ENCODE measurements at places on chromosomes 6 and 20.
A peak's percentile ranks its signal among the peaks of the same experiment; 100 is the strongest.

DNA sequence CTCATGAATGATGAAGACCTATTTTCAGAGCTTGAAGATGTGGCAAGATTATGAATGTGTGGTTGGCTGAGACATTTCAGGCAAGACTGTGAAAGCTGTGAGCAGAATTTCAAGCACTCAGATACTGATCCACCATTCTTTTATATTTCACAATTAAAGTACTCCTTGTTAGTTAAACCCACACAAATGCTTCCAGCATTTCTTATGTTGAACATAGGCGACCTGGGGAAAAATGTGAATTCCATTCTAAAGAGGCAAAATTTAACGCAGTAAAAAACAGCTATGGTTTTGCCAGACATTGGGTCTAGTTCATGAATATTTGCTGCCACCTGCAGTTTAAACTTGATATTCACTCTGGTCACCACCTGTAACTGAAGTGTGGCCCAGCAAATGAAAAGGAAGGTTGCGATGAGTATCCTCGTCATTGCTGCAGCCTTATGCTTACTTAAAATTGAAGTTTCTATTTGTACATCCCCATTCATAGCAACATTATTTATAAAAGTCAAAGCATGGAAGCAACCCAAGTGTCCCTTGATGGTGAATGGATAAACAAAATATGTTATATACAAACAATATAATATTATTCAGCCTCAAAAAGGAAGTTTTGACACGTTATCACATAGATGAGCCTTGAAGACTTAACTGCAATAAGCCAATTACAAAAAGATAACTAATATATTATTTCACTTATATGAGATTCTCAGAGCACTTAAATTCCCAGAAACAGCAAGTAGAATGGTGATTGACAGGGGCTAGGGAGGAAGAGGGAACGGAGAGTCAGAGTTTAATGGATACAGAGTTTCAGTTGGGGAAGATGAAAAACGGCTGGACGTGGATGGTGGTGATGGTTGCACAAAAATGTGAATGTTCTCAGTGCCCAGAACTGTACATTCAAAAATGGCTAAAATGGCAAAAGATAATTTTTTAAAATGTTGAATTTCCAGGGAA is 32.4 kb upstream of the FAM184A start:
- no peak for DNase-seq

DNA sequence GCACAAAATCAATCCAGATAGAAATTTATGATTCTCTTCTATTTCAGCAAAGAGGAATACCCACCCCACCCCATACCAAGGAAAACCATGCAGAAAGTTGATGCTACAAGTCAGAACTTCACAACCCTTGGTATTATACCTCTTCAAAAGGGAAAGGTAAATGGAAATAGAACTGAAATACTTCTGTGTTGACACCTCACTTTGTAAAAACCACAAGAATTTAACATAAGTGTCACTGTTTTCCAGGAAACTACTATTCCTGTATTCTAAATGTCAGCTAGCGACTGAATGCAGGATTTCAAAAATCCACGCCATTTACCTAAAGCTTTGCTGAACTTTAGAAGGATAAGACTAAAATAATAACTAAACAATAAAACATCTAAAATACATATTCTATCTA is 3.6 kb downstream of the CPNE1 start:
- no peak for DNase-seq

DNA sequence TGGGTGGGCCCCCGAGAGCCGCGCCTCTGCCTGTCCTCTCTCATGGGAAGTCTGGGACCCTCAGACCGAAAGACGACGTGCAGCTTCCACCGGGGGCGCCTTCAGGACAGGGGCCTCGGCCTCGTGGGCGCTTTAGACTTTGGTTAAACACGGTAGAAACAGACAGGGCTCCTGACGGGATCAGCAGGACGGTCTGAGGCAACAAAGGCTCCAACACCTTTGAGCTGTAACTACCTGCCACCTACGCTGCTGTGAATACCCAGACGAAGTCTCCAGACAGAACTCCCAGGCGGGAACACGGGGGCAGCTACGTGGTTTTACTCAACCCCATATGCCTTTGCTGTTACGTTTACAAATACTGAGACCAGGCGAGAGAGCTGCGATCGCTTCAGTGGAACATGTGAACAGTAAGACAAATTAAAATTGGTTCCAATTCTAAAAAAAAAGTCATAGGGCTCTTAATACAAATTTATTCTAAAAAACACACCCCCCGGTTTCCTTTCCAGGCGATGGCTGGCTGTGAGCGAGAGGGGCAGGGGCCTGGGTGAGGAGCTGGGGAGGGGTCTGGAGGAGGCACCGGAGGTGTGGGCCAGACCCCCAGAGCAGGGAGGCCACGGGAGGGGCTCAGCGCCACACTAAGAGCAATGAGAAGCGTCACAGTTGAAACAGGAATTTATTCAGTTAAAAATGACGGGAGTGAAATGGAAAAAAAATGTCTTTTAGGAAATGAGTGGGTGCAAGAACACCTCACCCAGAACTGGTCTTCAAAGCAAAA is 453.2 kb downstream of the QKI start:
- DNase-seq: no peak

DNA sequence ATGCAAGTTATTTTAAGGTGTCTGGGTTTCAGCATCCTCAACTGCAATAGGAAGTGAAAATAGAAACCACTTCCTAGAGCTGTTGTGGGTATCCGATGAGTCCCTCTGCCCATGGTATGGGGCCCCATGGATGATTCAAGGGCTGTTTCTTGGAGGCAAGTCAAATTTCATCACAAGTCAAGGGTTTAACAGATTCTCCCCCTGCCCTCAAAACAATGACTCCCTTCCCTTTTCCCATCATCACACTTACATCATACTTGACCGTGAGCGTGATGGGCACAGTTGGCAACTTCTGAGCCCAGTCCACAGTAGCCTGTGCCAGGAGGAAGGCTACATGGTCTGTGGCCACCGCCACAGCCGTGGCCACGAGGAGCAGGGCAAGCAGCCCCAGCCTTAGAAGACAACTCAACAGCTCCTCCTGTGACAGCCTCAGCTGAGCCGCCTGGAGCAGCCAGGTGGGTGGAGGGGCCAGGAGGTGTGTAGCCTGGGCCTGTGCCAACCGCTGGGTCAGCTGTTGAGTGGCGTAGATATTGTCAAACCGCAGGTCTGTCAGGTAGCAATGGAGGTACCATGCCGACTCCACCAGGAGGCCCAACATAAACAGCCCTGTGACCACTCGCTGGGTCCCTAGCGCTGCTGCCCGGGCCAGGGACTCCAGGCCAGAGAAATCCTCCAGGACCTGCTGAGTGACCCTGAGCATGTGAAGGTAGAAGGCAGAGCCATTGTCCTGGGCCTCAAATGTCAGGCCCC is 5.2 kb downstream of the OCSTAMP start:
- DNase-seq: peak; percentile 12

DNA sequence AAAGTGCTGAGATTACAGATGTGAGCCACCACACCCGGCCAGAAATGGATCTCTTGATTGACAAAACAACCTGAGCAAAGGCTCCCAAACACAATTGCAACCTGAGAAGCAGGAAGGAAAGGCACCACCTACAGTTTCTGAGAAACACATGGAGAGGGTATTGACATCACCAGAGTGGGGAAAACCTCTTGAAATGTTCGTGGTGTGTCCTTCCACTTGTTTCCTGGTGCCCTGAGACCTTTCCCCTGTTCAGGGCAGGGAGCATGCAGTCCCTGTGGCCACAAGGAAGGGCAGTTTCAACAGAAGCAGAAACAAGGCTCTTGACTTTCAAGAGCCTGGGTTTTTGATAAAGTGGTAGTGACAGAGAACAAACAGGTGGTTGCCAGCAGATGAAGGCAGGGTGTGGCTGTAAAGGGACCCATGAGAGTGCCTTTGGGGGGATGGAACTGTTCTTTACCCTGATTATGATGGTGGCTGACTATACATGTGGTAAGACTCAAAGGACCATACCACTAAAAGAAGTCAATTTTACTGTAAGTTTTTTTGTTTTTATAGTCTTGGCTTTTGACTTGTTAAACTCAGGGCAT is 3.2 kb upstream of the BPIFA1 start:
- DNase-seq: no peak

GRCh38 chr6:127298475-127298874 is 31.8 kb downstream of the RNF146 start:
- no peak for DNase-seq

- no peak for DNase-seq
Observed at GRCh38 chr6:41040101-41040939, 1.3 kb upstream of the UNC5CL start.

- no peak for DNase-seq
Observed at GRCh38 chr6:314377-314776, 22.1 kb downstream of the DUSP22 start.

DNA sequence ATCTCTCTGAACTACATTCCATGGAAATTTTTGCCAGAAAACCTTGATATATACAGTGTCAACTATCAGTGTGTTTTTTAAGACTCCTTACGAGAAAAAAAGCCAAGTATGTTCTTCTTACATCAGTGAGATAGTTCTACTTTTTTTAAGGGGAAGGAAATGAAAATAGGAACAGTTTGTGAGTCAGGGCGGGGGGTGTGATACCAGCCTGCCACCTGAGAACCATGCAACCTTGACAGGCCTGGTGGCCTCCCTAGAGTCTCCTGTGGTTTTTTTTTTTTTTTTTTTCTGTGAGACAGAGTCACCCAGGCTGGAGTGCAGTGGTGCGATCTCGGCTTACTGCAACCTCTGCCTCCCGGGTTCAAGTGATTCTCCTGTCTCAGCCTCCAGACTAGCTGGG is 96.3 kb upstream of the GCM1 start:
- no peak for DNase-seq

- no peak for DNase-seq
Observed at GRCh38 chr6:22199771-22200170, 97.1 kb downstream of the PRL start.

DNA sequence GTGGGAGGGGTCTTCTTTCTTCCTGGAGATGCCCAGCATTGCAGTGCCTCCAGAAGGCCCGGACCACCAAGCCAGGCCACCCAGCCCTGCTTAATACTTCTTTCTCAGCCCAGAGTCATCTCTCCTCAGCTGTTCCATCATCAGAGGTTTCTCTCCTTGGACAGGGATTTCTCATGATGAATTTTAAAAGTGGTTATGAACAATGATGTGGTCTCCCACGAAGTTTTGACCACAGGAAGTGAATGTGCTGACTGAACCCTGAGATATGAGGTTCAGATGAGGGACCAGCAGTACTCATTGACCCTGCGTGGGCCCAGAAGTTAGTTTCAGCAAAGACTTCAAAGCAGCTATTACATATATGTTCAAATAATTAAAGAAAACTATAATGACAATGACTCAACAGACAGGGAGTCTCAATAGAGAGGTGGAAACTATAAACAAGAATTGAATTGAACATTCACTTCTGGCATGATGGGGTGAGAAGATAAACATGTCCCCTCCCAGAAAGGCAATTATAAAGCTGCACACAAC is 114.5 kb upstream of the SLC22A16 start:
- no peak for DNase-seq

DNA sequence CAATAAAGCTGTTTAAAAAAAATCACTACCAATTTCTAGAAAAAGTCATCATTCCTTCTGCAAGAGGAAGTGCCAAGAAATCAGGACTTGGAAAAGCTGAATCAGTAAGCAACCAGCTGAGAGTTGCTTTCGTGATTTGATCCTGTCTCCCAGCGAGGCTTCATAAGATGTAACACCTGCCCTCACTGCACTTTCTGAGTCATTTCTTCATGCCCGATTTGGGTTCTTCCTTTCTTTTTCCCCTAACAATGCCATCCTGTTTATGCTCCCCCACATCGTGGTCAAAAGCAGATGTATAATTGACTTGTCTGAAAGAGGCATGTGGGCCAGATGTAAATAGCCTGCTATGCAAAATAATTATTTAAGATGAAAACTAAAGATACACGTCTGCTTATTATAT is 52.1 kb downstream of the RIPOR2 start:
- peak; percentile 47 for DNase-seq

DNA sequence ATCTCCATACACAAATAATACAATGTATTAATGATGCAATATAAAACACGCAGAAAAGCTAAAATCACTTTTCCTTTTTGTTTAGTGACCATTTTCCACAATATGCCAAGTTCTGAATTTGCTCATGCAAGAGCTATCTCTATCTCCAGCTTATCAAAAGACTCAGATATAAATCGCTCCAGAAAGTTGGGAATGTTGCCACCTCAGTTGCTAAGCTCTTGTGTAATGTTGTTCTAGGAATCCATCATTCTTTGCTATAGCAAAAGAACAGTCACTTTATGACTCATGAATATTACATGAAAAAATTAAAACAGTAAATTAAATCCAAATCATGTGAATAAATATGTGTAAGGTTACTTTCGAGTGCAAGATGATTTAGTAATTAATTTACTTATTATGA is 8.7 kb downstream of the PLAGL1 start:
- no peak for DNase-seq

GRCh38 chr6:131828080-131828479 is 20.3 kb downstream of the ENPP1 start:
- DNase-seq: no peak

DNA sequence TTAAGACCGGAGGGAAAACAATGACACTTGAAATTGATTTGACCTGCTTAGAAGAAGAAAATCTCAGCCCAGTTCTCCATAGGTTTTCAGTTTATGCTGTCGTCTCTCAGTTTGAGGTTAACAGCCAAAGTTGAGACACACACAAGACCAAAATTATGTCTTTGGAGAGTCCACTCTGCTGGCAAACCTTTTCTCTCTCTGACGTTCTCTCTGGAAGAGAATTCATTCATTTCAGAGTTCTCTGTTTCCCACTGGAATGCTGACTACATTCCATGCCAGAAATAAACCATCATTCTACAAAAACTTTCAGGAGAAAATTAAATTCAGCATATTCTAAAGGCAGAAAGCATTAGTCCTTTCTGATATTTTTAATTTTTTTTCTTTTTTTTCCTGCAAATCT is 155.2 kb downstream of the TFAP2A start:
- DNase-seq: no peak

- no peak for DNase-seq
Observed at GRCh38 chr6:1498491-1499113, 109.2 kb downstream of the FOXF2 start.

GRCh38 chr6:105482227-105482844 is 79.5 kb upstream of the PREP start:
- no peak for DNase-seq

GRCh38 chr20:60579941-60580515 is 621.8 kb downstream of the CDH26 start:
- DNase-seq: no peak

DNA sequence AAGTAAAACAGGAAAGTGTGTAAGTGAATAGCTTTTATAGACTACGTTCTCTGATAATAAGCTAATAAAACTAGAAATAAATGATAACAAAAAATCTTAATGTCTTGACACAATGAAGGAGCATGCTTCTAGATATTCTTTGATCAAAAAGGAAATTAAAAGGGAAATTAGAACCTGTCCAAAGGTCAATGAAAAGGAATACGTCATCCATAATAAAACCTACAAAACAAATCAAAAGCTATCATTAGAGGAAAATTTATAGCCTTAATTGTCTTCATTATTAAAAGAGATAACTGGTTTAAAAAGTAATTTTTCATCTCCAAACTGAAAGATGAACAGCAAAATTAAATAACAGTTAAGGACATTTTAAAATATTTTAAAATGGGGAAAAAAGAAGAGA is 196.3 kb upstream of the BTBD3 start:
- no peak for DNase-seq

DNA sequence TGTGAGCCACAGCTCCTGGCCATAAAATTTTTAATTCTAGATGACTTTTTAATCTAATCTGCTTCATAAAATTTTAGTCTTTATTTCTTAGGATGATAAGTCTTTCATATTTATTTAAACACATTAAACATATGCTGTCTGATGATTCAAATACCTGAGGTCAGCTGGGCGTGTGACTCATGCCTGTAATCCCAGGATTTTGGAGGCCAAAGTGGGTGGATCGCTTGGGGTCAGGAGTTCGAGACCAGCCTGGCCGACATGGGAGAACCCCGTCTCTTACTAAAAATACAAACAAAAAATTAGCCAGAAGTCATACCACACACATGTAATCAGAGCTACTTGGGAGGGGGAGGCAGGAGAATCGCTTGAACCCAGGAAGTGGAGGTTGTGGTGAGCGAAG is 53.1 kb downstream of the RBM24 start:
- no peak for DNase-seq

Data from stimulated activated CD8-positive, alpha-beta memory T cell treated with anti-CD3 and anti-CD28 coated beads, Interleukin-7, amount 100 ng/mL, for 4 hours (primary cell).